Right cardiac atrium (tissue), 5 donors: ENCODE measurements at places on chromosomes 16 and 17. TPM values are rescaled to one million over a fixed set of nuclear protein-coding genes. Genes with fewer than 3 reads are reported as not detected.
A peak's percentile ranks its signal among the peaks of the same experiment; 100 is the strongest.

DNA sequence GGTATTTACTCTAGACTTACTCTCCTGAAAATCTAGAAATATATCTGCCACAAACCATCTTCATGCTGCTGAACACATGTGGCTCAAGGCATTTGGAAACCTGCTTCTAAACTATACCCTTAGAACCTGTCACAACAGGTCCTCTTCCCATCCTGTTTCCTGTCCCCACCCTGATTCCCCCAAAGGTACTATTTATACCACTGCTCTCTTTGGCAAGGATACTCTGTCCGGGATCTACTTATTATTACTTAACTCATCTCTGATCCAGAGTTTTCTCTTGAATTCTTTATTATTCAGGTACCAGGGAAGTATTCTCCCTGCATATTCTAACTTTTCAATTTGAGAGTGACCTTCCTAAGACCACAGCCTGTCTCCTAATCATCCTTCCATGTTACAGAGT lies 33.4 kb downstream of the TRAF4 start:
- no peak for DNase-seq

- peak; percentile 87 for DNase-seq
Observed at GRCh38 chr16:75244844-75245758, 6.3 kb downstream of the BCAR1 start.

DNA sequence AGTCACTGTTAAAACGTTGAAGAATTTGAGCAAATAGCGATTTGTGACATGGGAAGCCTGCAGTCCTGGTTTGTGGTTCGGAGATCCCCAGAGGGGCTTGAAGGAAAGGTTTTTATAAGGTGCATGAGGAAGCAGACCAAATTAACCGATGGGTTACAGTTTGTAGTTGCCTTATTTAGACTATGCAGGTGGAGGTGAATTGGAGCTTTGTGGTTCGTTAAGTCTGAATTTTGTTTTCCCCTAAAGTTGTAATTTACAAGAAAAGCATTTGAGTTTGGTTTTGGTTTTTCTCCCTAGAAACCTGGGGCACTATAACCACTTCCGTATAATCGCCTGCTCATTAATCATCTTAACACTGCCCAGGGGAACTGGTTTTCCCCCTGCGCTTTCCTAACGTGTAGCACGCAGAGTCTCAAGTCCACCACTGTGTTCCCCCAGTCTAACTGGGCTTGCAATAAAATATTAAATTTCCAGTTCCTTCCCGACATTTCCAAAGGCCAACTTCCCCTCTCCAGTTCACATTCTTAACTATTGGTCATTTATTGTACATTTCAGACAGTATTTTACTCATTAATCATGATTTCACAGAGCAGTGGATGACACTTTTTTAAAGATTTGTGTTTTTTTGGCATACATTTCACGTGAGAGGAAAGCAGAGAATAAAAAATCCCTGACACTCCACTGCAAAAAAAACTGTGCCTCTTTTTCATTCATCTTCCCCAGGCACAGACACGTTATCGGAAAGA lies 932 bp downstream of the ZNF267 start:
- no peak for DNase-seq

The TBC1D3 gene
- not detected for polyA plus RNA-seq

The MRPL38 gene
- 57.9 TPM for polyA plus RNA-seq

GRCh38 chr16:84511831-84512230 lies 7.4 kb upstream of the MEAK7 start:
- DNase-seq = no peak

The TP53TG3 gene
- not detected for polyA plus RNA-seq
